NCI-H1436 (cell line): ENCODE measurements at places on chromosomes 3 and 15.

DNA sequence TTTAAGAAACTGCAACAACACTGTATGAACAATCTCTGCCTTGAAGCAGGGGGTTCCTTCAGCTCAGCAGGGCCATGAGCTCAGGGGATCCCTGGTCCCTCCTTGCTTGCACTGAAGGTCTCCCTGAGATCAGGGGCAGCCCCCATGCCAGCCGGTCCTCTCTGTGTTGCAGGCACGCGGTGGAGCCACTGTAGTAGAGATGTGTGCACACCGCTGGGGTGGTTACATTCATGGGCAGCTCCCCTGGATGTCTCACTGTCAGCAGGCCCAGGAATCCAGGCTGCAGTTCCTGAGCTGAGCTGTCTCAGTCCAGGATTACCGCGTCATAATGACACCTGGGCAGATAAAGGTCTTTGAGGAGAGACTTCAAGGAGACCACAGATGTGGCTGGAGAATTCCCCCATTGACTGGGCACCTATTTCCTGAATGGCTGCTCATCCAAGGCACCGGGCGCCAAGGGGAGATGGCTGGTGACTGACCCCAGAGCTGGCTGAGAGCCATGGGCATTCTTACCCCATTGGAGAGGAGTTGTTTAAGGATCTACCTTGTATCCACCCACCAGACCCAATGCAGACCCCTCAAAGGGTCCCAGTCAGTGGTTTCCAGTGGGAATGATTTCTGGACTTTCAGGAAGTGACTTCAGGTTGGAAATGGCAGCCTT, 10.4 kb upstream of the KLF13 start:
- no peak for DNase-seq

DNA sequence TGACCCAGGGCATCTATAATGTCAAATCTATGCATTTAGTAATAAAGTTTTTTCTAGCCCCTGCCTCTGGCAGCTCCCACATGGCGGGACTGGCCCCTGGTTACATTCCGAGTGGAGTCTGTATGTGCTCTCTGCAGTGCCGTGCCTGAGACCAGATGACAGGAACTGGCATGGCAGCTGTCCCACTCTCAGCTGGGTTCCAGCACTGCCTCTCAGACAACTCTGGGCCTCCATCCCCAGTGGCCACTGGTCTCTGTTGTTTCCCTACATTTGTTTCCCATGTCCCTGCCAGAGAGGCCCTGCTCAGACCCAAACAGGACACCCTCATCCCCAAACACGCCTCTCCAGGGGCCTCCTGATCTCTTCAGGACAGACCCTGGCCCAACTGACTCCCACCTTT, 109.3 kb downstream of the OCA2 start:
- no peak for DNase-seq

- DNase-seq: no peak
These were observed 20.2 kb upstream of the GPX1 start for GRCh38 chr3:49378249-49378895.

GRCh38 chr15:62853841-62854225, 188.7 kb upstream of the TPM1 start:
- no peak for DNase-seq

- no peak for DNase-seq
These were observed 46.9 kb downstream of the STARD9 start for GRCh38 chr15:42621996-42622925.

- DNase-seq: no peak
These were observed 12.5 kb downstream of the RAB27A start for GRCh38 chr15:55277116-55277564.

- DNase-seq: no peak
These were observed 9.7 kb downstream of the TIMP4 start for GRCh38 chr3:12149029-12149428.

DNA sequence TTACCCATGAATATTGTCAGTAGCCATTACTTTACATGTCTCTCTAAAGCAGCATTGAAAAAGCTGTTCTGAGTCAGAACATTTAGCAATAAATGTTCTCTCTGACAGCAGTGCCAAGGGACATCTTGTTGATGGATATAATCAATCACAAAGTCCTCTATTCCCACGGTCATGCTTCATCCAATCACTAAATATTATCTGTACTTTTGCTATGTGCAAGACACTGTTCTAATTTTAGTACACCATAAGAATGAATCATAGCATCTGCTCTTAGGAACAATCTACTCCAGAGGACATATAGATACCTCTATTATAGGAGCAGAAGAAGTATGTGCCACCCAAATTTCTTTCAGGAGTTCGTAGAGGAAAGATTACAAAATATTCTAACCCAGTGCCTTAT, 142.5 kb upstream of the MBNL1 start:
- no peak for DNase-seq

- no peak for DNase-seq
These were observed 67.6 kb downstream of the DCLK3 start for GRCh38 chr3:36696799-36697198.

DNA sequence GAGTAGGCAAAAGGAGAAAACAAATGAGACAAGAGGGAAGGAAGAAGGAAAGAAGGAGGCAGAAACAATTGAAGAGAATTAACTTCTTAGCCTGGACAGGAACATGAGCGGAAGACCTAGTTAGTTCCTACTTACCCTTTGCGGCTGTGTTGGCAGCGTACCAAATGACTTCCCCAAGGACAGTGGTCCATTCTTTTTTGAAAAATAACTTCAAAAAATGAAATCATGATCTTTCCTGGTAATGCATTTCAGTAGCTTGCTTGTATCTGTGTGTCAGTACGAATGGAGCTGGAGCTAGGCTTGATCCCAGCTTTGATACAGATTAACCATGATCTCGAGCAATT, 41.5 kb upstream of the CFAP161 start:
- no peak for DNase-seq

DNA sequence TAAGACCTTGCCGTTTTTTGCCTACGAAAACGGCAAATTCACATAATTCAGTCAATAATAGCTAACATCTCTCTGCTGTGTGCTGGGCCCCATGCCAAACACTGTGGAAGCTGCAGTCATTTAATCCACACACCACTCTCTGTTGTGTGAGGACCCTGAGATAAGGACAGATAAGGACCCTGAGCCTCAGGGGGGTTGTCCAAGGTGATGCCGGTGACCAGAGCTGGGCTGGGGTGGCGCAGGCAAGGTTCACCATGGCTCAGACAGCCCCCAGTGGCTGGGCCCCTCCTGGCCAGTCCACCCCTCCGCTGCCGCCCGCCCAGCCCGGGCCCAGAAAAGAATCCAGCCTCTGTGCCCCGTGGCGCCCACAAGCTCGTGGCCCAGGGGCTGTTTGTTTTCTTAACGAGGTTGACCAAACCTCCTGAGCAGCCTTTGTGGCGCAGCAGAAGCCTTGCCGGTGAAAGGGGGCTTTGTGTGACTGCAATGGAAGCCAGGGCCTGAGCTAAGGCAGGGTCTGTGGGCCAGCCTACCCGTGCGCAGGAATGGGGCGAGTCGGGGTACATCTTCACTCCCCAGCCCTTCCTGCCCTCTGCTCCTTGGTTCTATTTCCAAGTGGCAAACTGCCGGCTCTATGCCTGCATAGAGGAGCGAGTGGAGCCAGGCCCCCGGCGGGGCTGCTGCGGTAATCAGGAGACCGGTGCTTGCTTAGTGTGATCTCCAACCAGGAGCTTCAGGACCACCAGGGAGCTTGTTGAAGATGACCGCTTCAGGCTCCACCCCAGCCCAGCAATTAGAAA, 4.4 kb upstream of the SNX22 start:
- no peak for DNase-seq

GRCh38 chr3:10709110-10709781, 106.8 kb upstream of the SLC6A11 start:
- no peak for DNase-seq

GRCh38 chr3:68363796-68364195, 568.6 kb downstream of the TAFA4 start:
- no peak for DNase-seq

GRCh38 chr3:71130471-71131374, 452.8 kb downstream of the FOXP1 start:
- no peak for DNase-seq

DNA sequence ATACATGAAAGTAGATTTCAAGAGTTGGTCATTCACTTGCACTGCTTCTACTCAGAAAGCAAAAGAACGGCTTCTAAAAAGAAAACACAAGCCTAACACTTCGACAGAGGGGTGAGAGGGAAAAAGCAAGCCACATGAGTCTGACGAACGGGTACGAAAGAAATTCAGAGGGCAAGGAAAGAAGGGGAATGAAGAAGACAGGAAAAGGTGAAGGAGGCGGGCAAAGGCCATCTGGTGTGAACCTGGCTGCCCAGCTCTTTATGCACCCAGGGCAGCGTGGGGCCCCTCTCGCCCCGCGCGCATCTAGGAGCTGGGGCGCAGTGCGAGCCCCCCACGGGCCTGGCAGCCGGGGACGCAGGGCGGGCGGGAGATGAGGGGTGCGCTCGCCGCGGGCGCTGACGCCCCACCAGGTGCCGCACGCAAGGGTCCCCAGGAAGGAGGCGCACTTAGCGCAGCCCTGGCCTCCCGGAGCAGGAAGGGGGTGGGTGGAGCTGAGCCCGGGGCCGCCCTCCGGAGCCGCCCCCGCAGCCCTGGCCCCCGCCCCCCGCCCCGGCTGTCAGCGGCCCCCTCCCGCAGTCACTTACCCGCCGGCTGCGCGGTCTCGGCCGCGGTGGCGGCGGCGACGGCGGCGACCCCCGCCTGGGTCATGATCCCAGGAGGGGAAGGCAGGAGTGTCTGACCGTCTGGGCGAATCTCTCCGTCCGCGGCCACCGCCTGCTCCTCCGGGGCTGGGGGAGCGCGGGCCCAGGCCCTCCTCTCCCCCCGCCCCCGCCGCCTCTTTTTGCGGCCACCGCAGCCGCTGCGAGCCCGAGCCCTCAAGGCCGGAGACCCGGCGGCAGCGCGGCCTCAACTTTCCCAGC, at the start of gene USF3:
USF3 (minus strand) TSS at position 857 of the 860 bp plus-strand sequence. CDS start 21,764 bp downstream, outside the sequence.
- DNase-seq: peak; percentile 78

- no peak for DNase-seq
These were observed 74.1 kb downstream of the DIPK2A start for GRCh38 chr3:144045766-144046165.

- DNase-seq: no peak
These were observed 213.4 kb upstream of the PEX5L start for GRCh38 chr3:180250172-180250571.

DNA sequence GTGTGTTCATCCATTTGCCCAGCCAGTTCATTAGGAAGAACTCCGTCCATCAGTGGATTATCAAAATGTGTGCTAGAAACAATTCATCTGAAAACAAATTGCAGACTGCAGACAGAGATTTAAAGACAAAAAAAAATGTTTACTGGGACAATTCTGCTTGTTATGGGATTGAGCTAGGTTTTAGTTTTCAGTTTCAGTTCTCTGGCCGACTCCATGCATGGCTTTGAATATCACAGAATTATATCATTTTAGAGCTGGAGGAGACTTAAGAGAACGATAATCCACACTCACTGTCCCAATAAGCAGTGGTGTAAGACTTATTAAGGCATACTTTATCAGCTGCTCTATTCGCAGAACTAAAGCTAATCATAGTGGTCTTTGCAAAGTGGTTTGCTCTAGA, 51.1 kb downstream of the TFG start:
- DNase-seq: no peak

GRCh38 chr15:95937128-95937528, 393.4 kb upstream of the NR2F2 start:
- no peak for DNase-seq

GRCh38 chr3:123123716-123124616, 57.1 kb downstream of the PDIA5 start:
- no peak for DNase-seq

- DNase-seq: no peak
These were observed 171.2 kb downstream of the ADAMTS17 start for GRCh38 chr15:100170291-100171210.

DNA sequence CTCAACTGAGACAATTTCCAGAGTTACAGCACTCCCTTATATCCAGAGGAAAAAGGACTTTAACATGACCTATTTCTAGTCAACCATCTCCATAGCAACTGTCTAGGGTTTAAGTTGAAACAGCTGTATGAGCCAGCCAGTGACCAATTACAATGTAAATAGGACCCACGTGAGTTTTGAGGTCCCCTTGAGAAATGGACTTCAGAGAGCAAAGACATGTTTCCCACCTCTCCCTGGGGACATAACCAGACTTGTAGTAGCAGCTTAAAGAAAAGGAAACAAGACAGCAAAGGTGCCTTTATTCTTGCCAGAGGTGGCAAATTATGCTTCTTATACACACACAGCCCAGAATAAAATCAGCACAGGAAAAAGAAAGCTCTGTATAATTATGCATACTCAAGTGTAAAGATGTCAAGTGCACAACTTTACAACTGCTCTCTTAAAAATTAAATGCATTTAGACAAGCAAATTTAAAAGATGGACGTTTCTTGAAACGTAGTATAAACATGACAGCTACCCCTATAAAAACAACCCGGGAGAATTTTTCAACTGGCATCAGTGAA, 40.2 kb downstream of the SUMF1 start:
- no peak for DNase-seq

DNA sequence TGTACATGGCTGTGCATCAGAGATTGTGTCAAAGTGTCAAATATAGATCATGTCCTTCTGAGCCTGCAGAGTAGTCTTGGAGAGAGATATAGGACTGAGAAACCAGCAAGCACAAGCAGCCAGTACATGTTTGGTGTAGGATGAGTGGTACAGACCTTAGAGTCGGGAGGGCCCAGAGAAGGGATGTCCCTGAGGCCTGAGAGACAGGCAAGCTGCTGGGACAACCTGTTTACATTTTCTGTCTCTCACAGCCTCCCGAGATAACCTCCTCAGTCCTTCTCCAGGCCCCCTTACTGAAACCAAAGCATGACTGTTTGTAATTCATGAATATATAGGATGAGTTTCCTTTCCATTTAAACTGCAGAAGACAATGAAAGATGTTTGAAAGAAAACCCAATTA, 182.4 kb upstream of the STT3B start:
- no peak for DNase-seq

GRCh38 chr3:152338159-152338720, 69.5 kb downstream of the MBNL1 start:
- DNase-seq: no peak

GRCh38 chr3:194486540-194487288, at the start of gene ATP13A3:
Gene ATP13A3 (minus strand): TSS chr3:194487002. CDS start chr3:194462190, 24,812 bp downstream.
- peak; percentile 95 for DNase-seq

DNA sequence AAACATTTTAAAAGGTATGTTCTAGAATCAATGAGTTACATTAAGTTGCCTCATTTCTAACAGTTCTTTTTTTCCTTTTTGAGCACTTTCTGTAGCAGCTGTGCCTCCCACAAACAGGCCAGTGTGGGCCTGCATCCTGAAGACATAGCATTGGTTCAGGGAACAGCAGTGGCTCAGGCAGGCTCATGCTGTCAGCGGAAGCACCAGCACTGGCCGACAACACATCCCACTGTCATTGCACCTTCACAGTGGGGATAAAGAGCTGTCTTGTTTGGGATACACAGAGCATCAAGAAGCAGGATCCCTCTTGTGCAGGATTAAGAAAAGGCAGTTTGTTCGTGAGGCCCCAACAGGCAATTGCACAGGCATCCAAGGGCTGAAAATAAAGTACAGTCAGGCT, 123.3 kb downstream of the MOBP start:
- DNase-seq: no peak

- DNase-seq: no peak
These were observed 323.7 kb upstream of the CTNNB1 start for GRCh38 chr3:40875581-40875980.

DNA sequence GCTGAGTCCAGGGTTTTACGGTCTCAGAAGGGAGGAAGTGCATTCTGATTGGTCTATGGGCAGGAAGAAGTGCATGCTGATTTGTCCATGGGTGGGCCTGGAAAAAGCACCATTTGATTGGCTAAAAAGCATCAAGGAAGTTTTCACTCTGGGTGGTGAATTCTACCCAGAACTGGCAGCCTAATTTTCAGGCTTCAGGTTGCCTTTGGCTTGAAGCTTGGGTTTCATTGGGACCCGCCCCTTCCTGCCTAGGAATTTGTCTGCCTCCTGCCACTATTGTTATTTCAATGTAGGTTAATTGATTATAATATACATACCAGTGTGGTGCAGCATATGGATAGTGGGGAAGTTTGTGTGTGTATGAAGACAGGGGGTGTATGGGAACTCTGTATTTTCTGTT, 1355.9 kb downstream of the SI start:
- DNase-seq: no peak
